Central memory CD4-positive, alpha-beta T cell (primary cell): ENCODE measurements at places on chromosomes 7 and 10.

GRCh38 chr7:149873970-149874643, 338 bp downstream of the ATP6V0E2 start:
- no peak for DNase-seq

GRCh38 chr10:88236121-88236743, 346.9 kb downstream of the RNLS start:
- DNase-seq = no peak

DNA sequence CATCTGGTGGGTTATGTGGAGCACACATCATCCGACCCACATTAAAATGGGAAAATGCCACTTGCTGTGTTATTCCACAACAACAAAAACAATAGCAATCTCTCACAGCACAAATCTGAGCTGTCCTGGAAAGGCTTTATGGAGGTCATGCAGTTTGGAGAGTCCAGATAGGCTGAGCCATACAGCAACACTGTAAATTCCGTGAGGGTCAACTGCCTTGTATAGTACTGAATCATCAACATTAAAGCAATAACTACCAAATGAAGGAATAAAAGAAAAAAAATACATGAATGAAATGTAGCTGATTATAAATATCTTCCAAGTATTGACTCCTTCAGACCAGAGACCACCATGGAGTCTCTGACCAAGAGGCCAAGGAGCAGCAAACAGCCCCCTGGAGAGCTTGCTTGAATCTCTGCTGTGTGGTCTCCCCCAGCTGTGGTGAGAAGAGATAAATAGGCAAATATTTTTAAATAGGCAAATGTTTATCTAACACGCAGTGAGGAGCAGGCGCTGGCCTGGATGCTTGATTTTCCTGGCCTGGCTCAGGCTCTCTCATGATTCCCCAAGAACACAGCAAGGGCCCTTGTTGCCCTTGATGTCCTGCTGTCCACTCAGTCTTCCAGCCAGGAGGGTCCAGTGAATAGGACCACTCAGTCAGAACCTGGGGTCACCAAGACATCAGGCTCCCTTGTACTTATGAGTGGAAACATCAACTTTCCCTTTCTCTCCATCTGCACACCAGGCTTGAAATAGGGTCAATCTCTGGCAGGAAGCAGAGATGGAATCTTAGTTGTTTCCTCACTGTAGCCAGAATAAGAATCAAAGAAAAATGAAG, 1021.3 kb downstream of the XPNPEP1 start:
- DNase-seq = no peak

DNA sequence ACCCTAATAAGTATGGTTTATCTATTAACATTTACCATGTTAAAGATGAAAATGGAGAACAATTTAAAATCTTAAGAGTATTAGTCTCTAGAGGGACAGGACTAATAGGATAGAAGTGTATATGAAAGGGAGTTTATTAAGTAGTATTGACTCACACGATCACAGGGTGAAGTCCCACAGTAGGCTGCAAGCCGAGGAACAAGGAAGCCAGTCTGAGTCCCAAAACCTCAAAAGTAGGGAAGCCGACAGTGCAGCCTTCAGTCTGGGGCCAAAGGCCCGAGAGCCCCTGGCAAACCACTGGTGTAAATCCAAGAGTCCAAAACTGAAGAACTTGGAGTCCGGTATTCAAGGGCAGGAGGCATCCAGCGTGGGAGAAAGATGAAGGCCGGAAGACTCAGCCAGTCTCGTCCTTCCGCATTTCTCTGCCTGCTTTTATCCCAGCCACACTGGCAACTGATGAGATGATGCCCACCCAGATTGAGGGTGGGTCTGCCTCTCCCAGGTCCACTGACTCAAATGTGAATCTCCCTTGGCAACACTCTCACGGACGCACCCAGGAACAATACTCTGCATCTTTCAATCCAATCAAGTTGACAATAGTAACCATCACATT, 140.8 kb upstream of the FAM20C start:
- no peak for DNase-seq

GRCh38 chr7:83532219-83532618, 116.7 kb downstream of the SEMA3E start:
- no peak for DNase-seq

GRCh38 chr10:14695847-14696480, 78.7 kb downstream of the FAM107B start:
- DNase-seq = no peak

DNA sequence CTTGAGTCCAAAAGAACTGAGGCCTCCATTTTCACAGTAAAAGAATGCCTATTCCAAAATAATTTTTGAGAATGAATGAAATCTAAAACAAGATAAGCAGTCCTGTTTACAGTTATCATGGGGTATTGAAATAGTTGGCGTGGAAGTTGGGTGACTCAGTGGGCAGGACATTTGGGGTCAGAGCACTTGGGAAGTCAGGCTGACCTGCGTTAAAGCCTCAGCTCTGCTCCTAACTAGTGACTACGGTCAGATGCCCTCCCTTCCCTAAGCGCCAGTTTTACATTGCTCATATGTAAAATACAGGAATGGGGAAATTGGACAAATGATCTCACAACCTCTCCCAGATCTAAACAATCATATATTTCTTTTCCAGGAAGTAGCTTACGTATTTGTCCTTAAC, 2.3 kb upstream of the PAPSS2 start:
- DNase-seq = no peak

DNA sequence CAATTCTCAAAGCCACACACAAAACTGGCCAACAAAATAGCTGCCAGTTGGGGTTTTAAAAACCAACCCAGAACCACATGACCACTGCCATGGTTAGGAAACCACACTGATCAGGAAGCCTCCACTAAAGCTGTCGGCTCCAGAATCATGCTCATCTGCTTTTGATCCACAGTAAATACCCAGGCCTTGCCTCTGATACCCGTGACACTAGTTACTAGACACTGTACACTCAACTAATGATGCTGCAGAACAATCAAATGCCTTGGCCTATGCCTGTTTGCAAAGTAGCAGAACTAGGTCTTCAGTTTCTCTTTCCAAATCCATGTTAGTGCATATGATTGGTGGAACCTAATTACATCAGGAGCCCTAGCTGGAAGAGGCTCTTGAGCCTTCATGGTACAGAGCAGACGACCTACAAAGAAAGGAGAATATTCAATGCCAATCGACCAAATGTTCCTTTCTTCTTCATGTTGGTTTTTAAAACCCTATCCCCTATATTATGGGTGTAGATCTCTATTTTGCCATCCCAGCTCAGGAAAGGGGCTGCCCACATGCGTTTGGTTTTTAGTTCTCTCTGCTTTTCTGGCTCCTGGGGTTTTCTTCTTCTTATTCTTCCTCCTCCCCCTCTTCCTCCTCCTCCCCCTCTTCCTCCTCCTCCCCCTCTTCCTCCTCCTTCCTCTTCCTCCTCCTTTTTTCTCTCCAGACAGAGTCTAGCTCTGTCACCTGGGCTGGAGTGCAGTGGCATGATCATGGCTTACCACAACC, 76.6 kb downstream of the CNNM2 start:
- peak; percentile 0 for DNase-seq

DNA sequence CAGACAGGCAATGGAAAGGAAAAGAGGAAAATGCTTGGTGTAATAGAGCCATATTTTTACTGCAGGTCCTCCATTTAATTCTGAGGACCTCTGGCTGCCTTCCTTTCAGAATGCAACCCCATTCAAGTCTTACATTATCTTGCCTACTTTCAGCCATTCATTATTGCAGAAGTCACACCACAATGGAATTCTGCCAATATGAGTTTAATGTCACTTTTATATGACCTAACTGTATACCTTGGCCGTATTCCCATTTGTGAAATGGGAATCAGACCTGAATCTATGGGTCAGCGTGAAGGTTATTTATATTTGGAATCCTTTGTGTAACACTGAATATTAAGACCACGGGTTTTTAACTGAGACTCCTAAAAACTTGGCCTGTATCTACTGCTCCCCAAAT, 241.7 kb upstream of the AOAH start:
- DNase-seq = no peak
